ENCODE measurements at places on chromosomes 2 and 18.

- DNase-seq, result no peak
Measured at GRCh38 chr2:168690381-168690885, 112.0 kb upstream of the NOSTRIN start.

- DNase-seq, result no peak
Measured at GRCh38 chr18:10398571-10398970, 55.9 kb upstream of the APCDD1 start.

GRCh38 chr2:64876137-64876647 is 113.0 kb upstream of the SLC1A4 start:
- no peak for DNase-seq

DNA sequence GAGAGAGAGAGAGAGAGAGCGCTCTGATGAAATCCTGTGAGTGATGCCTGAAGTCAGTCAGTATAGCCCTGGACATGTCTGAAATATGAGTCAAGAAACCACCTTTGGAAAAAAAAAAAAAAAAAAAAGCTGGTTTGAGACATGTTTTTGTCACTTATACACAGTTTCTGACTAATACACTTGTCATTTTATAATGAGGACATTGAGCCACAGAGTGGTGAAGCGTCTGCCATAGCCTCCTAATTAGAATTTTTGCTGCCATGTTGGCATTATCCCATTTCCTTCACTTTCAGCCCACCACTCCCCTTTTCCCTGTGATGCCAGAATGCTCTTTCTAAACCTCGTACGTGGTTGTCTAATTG is 15.7 kb upstream of the MYO3B start:
- no peak for DNase-seq

- no peak for DNase-seq
Measured at GRCh38 chr2:6448893-6449292, 416.8 kb downstream of the CMPK2 start.

GRCh38 chr18:70322928-70323327 is 34.1 kb downstream of the SOCS6 start:
- DNase-seq, result no peak

- no peak for DNase-seq
Measured at GRCh38 chr2:110852541-110853263, 120.3 kb downstream of the ACOXL start.

GRCh38 chr2:182281276-182281675 is 145.6 kb downstream of the PDE1A start:
- no peak for DNase-seq

DNA sequence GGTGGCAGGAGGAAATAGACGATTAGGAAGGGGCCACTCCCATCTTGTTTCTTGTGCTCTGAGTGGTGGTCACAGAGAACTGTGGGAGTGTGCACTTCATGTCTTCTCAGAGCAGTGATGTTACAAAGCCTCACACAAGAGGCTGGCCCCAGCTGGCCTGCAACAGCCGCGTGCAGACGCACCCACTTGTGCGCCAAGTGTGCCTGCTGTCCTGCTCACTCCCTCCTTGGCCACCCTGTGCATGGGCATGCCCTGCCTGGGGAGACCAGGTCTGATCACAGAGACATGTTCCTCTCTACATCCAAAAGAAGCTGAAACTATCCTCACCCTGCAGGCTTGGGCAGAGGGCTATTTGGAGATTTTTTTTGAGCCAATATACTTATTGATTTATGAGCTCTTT is 108.4 kb downstream of the MRO start:
- no peak for DNase-seq

- no peak for DNase-seq
Measured at GRCh38 chr18:27171993-27172392, 13.1 kb downstream of the CHST9 start.

DNA sequence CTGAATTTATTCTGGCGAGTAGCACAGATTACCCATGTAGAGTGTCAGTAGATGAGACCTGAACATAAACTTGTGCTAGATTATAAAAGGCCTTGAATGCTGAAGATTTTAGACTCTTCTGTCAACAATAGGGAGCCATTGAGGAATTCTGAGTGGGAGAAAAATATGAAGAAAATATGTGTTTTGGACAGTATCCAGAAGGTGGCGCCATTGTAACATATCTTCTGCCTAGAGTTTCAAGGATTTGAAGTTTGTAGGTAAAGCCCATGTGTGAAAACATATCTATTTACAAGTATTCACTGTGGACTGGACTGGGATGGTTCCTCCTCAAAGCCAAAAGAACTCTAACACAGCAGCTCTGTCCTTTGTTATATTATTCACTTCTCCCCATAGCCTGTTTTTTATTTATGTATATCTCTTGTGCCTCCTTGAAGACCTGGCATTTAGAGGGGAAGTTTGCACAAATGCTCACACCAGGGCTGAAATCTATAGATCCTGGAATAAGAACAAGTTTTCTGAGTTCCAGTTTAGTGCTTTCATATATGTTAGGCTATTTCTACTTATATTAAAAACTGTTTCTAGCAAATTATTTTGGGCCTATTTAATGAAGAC is 124.9 kb downstream of the RDH14 start:
- peak; percentile 34 for DNase-seq

DNA sequence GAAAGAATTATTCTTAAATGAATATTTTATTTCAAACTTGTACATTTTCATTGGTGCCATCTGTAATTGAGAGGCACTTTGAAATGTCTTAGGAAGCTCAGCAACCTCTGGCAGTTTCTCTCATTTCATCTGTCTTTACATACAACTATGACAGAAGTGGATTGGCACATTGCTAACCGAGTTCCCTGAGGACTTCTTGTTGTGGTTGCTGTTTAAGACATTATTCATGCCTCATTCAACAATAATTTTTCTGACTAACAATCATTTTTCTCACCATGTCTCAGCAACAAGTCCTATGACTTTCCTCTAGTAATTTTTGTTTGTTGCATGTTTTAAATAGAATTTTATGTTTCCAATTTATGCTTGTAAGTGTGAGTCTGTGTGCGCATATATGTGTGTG is 284.0 kb upstream of the CWC22 start:
- DNase-seq, result no peak

GRCh38 chr2:23238011-23238657 is 146.8 kb upstream of the KLHL29 start:
- DNase-seq, result no peak

DNA sequence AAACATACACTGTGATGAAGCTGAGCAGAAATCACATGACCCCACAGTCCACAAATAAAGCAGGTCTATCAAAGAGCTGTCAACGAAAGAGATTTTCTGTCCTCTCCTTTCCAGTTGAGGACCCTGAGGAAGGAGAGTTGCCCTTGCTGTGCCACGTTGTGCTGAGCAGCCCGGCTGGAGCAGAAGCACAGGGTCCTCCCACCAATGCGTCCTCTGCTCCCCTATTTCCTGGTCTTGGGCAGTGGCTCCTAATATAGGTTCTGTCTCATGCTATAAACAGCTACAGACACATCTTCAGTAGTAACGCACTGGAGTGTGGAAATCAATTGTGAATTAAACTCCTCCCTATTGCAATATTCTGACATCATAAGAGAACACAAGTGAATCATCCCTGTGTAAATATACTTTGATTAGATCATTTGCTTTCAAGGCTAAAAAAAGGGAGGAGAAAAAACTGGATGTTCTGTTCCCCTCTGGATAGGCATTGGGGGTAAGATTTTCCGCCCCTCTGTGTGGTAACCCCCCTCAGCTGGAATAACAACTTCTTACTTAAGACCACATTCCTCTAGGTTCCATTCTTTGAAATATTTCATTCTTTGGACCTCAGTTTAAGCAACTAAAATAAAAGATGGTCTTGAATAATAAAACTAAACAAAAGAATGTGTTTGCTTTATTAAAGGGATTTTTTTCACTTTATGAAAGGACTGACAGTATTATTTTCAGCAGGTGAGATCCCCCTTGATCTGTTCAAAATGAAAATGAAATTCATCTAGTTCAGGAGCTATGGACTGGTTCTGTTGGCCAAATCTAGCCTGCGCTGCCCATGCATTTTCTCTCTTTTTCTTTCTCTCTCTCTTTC is 8.3 kb upstream of the RHOB start:
- no peak for DNase-seq

DNA sequence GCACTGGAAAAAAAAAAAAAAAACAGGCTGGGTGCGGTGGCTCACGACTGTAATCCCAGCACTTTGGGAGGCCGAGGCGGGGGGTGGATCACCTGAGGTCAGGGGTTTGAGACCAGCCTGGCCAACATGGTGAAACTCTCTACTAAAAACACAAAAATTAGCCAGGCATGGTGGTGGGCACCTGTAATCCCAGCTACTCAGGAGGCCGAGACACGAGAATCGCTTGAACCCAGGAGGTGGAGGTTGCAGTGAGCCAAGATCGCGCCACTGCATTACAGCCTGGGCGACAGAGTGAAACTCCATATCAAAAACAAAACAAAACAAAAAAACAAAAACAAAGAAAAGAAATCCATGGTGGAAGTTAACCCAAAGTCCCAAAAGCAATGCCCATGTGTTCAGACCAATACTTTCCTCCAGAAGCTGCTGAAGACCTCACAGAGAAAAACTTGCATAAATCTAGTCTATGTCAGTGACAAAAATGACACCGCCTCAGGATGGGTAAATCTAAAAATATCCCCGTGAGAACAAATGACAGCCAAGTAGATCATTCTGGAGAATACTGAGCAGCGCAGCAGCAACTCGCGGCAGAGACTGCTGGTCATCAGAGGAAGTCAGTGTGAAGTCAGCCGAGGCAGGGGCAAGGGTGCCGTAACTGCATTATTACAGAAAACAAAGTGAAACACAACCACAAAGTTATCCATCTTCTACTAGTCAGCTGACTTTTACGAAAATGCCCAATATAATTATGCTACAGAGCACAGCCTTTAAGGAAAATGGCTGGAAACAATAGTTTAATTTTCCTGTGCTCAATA is 41.0 kb downstream of the LPIN2 start:
- DNase-seq, result no peak

- no peak for DNase-seq
Measured at GRCh38 chr2:105362862-105363591, 25.7 kb downstream of the C2orf49 start.

- no peak for DNase-seq
Measured at GRCh38 chr2:52292801-52293200, 1260.9 kb upstream of the NRXN1 start.

Data from hematopoietic multipotent progenitor cell treated with erythropoietin and hydrocortisone succinate and interleukin-3 and kit ligand, for 15 days (in vitro differentiated cells).